ENCODE measurements at places on chromosomes 4 and X.
A peak's percentile ranks its signal among the peaks of the same experiment; 100 is the strongest.

DNA sequence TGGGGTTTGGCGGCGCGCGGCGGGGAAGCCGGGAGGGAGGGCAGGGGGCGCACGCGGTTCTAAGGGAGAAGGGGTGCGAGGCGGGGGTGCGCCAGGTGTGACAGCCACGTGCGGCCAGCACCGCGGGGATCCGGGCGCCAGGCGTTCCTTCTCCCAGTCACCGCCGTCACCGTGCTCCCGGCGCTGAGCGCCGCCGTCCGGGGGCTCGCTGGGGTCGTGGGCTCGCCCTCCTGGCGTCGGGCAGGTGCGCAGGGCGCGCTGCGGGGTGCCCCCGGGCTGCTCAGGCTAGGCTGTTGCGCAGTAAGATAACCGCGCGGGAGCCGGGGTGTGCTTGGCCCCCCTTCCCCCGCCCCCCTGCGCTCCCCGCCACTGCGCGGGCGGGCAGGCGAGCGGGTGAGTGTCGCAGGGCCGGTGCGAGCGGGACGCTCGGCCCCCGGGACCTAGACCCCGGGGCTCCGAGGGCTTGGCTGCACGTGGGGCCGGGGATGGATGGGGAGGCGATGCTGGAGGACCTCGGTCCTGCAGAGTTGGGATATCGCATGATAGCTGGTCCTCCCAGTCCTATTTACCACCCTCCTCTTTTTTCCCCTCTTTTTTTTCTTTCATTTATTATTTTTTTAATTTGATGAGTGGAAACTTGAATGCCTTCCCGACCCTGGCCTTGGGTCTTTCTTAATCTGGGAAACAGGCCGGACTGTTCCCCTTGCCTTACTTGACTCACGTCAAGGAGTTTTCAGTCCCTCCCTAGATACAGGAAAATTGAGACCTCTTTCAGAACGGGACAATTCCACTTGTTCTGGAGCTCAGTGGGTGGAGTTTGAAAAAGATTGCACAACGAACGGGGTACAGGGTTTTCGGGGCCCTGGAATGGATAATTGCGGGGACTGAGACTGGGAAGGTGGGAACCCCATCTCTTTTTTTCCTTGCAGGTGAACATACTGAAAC lies 797 bp downstream of the TXLNG start:
- DNase-seq = no peak

DNA sequence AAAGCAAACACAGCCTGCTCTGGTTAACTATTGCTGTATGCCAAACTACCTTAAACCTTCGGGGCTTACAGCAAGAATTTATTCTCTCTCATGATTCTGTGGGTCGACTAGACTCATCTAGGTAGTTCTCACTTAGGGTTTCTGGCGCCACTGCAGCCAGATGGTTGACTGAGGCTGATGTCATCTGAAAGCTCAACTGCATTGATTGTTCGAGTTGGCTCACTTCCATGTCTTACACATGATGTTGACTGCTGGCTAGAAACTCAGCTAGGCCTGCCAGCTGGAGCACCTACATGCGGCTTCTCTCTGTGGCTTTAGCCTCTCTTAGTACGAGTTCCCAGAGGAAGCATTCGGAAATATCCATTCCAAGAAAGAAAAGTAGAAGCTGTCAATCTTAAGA lies 103.2 kb downstream of the SRPX start:
- no peak for DNase-seq

DNA sequence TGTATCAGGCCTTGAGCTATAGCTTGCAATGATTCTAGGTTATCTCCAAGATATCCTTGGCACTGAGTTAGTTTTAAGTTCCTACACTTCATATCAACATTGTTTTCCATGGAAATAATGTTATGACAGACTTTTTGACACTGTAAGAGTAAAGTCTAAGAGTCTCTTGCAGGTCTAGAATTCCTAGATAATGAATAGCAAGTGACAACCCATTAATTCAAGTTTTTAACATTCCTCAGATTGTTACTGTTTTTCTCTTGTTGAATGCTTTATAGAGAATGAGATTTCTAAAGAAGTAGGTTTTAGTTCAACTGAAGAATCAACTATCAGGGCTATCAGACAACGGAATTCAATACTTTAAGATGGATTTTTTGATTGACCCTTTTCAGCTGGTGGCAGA lies 276.1 kb downstream of the PPP3CA start:
- DNase-seq = no peak

GRCh38 chr4:87819281-87819919 lies 13.4 kb upstream of the MEPE start:
- peak; percentile 94 for DNase-seq

- DNase-seq = peak; percentile 76
Observed at GRCh38 chr4:149784018-149784417, 31.6 kb downstream of the IQCM start.
